Prostate gland (tissue), 2 donors: ENCODE measurements at places on chromosomes 5 and 9.

GRCh38 chr5:138949988-138950387 lies 74.9 kb upstream of the LRRTM2 start:
- no peak for DNase-seq

DNA sequence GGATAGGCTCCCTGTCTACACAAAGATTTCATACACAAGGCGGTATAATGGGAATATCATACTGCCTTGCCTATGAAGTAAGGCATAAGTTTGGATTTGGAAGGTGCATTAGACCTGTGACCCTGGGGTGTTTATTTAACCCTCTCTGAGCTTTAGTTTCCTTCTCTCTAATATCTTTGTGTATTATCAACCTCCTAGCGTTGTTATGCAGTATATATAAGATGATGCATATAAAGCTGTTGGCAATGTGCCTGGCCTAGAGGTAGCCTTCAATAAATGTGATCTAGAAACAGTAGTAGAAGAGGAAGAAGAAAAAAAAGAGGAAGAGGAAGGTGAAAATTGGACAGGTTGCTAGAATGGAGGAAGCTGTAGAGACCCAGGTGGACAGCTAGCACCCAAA lies 311.6 kb upstream of the CLINT1 start:
- no peak for DNase-seq

GRCh38 chr5:72288924-72289323 lies 31.1 kb downstream of the MRPS27 start:
- DNase-seq: no peak

DNA sequence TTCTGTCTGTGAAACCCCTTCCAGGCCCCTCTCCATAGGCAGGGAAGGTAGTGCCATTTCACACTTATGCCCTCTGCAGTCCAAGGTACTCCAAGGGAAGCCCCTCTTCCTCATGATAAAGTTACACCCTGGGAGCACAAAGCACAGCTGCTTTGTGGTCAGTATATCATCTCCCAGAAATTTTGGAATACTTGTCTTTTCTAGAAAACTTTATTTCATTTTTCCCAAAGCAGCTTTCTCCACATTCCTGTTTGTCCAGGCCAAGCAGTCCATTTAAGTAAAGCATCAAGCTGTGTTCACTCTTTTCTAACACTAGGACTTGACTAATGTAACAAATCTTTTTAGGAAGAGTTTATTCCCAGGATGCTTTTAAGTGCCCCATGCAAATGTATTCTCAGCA lies 371.8 kb upstream of the RGMB start:
- no peak for DNase-seq

GRCh38 chr9:137277329-137278041 lies at the start of gene TOR4A:
TSS of gene TOR4A (plus strand) at chr9:137277726. CDS start at chr9:137278690, 964 bp downstream.
- DNase-seq: no peak

GRCh38 chr9:8457816-8458215 lies 658.2 kb upstream of the DMAC1 start:
- DNase-seq: no peak

DNA sequence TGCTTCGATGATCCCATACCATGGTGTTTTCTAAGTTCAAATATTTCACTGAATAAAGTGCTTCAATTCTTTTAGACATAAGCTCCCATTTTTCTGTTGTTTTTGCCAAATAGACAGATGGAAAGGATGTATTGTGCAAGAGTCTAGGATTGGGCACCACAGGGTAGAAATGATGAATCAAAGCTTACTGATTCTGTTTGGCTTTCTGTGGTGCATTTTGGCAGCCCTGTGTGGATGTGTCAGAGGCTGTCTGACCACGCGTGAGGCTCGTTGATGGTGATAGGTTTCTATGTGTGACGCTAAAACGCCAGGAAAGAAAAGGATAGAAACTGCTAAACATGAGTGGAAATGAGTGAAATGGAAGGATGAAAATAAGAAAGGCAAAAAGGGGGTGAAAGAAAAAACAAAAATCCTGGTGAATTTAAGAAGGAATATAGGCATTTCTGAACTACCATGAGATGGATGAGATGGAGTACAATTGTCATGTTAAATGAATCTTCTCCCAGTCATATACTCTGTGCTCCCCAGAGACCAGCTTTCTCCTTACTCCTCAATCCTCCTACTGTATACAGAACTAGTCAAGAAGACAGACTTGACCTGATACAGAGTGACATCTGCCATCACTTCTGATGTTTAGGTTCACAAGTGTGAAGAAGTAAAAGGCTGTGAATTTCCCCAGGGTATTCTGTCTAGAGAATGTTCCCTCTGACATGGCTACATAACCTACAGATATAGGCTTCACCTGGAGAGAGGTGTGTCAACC lies 54.4 kb downstream of the ANKH start:
- DNase-seq: no peak

DNA sequence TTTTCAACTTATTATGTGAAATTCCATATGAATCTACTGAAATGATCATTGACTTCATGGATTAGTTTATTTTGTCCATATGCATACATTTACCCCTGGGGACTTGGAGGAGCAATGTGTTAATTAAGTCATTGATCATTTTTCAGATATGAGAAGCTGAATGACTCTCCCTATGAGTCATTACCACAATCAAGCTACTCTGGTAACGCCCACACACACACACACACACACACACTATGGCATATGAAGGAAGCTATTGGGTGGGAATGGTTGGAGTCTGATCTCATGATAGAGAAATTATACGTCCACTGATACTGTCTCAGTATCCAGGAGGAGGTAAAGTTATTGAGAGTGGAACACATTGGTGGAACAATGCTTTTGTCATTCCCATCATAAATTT lies 528.9 kb downstream of the AGTPBP1 start:
- no peak for DNase-seq

GRCh38 chr9:91333551-91333950 lies 28.2 kb downstream of the AUH start:
- DNase-seq: no peak

GRCh38 chr5:180331647-180331950 lies 21.5 kb downstream of the GFPT2 start:
- no peak for DNase-seq

- no peak for DNase-seq
Observed at GRCh38 chr5:58759745-58760144, 176.9 kb downstream of the RAB3C start.

DNA sequence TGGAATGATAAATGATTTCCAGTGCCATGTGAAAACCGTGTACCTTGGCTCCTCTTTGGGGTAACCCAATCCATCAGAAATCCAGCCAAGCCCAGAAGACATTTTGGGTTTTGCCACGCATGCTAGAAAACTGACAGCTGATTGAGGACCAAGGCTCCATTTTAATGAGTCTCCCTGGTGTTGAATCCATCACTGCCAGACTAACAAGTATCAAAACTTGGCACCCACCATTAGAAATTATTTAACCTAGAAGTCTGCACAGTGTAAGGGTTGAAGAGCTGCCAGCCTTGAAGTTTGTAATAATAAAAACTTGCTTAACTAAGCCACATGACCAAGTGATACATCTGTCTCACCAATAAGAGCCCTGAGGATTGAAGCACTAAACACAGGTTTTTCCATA lies 369.9 kb downstream of the DNAH5 start:
- DNase-seq: no peak

DNA sequence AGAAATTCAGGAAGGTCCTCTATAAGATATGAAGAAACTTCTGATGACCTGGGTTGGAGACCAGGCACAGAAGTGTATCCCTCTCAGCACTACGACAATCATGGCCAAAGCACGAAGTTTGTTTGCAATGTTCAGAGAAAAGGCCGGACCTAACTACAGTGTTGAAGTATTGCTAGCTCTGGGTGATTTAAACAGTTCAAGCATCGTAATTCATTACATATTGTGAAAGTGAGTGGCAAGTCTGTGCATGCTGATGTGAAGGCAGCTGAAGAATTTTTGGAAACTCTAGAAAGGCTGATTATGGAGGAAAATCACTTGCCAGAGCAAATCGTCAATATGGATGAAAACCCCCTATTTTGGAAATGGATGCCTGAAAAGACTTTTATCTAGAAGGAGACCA lies 67.2 kb upstream of the PANK3 start:
- DNase-seq: peak; percentile 10

GRCh38 chr9:128702949-128703615 lies 779 bp downstream of the PKN3 start:
- DNase-seq: no peak

DNA sequence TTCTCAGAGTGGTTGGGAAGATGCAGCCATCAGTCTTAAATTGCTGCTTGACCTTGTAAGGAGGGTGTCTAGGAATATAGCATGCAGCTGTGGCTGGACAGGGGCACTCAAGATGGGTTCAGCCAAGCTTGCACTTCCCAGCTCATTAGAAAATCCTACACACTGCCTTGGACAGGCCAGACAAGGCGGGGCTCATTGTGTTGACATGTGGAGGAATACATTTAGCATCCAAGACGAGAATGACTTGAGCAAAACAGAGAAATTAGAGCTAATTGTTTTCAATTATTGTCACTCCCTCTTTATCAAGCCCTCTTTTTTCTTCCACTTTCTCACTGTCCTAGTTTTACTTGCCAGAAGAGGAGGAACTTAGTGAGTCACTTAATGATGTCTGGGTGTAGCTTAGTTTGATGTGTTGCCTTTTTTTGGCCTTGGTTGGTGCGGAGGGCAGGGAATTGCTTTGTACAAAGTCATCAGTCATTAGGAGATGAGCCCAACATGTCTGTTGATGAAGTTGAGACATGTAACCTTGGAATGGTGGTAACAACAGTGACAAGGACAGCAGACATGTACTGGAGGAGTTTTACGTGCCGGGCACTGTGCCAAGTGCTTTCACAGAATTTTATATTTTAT lies 1219.3 kb upstream of the WWC1 start:
- DNase-seq: no peak

GRCh38 chr9:137369061-137369787 lies 53.7 kb downstream of the EXD3 start:
- DNase-seq: no peak

DNA sequence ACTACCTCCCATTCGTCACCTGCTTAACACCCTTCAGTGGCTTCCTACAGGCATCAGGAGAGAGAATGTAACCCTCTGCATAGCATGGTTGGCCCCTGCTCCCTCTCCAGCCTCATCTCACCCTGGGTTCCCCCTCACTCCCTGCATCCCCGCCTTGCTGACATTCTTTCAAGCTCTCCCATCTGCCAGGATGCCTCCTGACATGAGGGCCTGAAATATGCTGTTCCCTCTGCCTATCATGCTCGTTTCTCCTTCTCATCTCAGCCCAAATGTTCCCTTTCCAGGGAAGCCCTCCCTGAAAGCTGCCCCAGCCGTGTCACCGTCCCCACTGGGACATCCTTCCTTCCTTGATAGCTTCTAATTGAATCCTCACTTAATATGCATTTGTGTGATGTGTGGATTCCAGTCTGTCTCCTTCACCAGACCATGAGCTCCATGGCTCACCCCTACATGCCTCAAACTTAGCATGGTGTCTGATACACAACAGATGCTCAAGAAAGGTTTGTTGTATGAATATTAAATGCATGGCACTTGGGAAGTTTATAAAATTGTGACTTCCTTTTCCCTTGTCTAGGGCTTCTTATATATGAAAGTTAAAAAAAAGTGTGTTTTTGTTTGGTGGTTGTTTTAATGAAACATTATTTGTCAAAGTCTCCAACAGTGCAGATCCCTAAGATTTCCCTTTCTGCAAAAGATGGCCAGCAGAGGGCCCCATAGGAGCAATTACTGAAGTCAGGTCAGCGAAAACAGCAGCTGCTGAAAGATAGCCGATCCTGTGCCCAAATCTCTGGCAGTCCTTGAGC lies 7.3 kb upstream of the C5orf58 start:
- DNase-seq: peak; percentile 63

- DNase-seq: no peak
Observed at GRCh38 chr5:135724617-135725016, 109.8 kb upstream of the SLC25A48 start.

GRCh38 chr5:127400946-127401670 lies 110.5 kb downstream of the MEGF10 start:
- no peak for DNase-seq

GRCh38 chr9:9523476-9524139 lies 1089.2 kb downstream of the PTPRD start:
- DNase-seq: no peak

DNA sequence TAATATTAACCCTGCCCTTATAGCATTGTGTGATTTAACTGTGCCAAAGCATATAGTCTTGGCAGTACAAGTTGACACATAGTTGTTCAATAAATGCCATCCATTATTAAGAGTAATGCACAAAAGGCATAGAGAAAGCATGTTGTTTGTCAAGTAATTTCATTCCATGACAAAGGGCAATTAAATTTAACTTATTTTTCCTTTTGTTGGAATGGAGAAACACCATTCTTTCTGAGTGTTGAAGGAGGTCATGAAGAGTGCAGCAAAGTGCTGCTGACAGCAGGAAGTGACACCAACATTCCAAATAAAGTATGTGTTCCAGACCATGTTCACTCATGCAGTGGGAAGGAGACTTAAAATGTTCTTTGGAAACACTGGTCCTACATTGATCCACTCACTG lies 29.1 kb downstream of the ANKDD1B start:
- DNase-seq: no peak

- DNase-seq: no peak
Observed at GRCh38 chr9:13163287-13163686, 116.2 kb downstream of the MPDZ start.

DNA sequence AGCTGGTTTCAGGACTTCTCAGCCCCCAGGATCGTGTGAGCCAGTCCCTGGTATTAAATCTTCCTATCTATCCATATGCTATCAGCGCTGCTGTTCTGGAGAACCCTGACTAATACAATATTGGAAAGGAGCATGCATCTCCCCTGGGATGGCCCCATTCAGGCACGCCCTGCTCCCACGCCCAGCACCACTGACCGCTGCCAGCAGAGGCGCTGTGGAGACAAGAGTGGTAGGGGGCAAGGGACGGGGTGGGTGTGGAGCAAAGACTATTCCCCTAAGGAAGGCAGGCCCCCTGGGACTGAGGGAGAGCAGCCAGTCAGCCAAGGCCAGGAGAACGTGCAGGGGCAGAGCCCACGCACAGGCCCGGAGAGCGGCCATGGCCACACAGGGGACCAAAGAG lies 116.0 kb downstream of the VAV2 start:
- DNase-seq: no peak

- DNase-seq: no peak
Observed at GRCh38 chr9:83182071-83182470, 119.1 kb upstream of the RASEF start.

GRCh38 chr5:14420101-14420811 lies 161.3 kb upstream of the OTULINL start:
- DNase-seq: no peak

- DNase-seq: no peak
Observed at GRCh38 chr5:95283761-95284571, 928 bp downstream of the MCTP1 start.

- DNase-seq: no peak
Observed at GRCh38 chr9:111016426-111017045, 21.7 kb downstream of the LPAR1 start.

- no peak for DNase-seq
Observed at GRCh38 chr9:137279741-137280473, 2.4 kb downstream of the TOR4A start.

- DNase-seq: no peak
Observed at GRCh38 chr9:97039514-97039860, 545 bp upstream of the CTSV start.

- DNase-seq: no peak
Observed at GRCh38 chr5:61595426-61595825, 263.4 kb downstream of the ZSWIM6 start.

- DNase-seq: no peak
Observed at GRCh38 chr9:124332361-124333202, 74.8 kb downstream of the NEK6 start.
